ENCODE measurements at places on chromosomes 2 and 18. TPM values are rescaled to one million over a fixed set of nuclear protein-coding genes. Genes with fewer than 3 reads are reported as not detected.

KYNU gene
- 1.4 TPM for polyA plus RNA-seq

DNA sequence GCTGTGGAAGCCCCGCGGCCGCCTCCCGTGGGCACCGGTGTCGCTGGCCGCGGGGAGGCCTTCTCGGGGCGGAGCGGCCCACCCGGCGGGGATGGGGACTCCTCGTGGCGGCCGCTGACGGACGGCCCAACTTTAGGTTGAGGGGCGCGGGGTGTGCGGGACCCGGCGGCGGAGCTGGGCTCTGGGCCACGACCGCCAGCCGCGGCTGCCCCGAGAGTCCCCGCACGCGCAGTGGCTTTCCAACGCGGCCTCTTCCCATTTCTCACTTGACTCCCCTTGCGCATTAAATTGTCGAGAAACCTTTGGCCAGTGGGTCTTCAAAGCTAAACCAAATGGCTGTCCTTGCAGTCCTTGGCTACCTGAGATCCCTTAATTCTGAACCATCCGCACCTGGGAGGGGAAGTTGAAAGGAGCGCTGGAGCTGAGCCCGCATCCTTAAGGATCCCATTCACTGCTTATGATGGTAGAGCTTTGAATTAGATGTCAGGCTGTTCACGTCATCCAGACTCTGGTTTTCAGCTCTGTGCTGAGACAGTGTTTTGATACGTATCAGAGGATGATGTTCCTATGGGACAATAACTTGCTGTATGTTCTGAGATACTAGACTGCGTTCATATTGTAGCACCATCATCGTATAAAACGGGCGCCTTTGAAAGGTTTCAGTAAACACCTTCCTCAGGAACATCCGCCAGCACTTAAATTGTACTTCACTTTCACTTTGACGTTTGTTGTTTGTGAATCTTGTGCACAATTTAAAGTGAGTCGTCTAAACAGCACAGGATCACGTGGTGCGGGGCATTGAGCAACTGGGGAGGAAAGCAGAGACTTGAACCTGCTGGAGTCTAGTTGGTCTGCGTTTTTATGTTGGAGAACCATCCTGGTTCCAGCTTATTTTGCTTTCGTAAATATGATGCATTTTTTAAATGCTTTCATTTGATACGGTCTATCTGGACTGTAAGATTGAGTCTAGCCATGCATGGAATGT is 874 bp downstream of the CLIP4 start:
- peak; percentile 85 for DNase-seq

PER2 gene
- polyA plus RNA-seq: 2.1 TPM

- peak; percentile 95 for DNase-seq
Observed at GRCh38 chr2:75605770-75606529, 40.6 kb upstream of the MRPL19 start.

GPR75 gene
- polyA plus RNA-seq: 2.8 TPM

DNA sequence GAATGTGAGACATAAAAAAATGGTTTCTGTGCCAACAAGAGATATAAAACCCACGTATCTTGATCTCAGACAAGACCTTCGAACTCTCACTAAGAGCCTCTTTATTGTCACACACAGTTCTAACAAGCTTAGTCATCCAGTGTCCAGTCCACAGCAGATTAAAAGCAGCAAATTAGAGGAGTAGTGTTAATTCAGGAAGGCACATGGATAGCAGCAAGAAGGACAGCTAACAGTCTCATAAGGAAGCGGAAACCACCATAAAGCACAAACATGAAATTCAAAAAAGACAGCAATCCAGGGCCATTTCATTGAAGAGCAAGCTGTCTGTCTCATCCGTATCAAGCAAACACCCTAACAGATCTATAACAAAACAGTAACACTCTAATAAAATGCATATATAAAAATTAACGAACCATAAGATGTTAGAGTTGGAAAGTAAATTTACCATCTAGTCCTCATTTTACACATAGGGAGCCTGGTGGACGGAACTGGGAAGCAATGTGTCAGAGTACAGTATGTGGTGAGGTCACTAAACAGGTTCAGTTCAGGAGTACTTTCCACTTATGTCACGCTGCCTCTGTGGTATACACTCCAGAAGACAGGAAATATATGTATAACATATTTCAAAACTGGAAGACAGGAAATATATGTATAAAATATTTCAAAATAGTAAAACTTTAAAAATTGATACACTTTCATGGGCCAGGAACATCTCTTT is 18.3 kb downstream of the AAK1 start:
- DNase-seq: no peak

PRKAG3 gene
- not detected for polyA plus RNA-seq

- no peak for DNase-seq
Observed at GRCh38 chr2:37769551-37769950, 98.1 kb upstream of the CDC42EP3 start.

BMP10 gene
- polyA plus RNA-seq: not detected

DNA sequence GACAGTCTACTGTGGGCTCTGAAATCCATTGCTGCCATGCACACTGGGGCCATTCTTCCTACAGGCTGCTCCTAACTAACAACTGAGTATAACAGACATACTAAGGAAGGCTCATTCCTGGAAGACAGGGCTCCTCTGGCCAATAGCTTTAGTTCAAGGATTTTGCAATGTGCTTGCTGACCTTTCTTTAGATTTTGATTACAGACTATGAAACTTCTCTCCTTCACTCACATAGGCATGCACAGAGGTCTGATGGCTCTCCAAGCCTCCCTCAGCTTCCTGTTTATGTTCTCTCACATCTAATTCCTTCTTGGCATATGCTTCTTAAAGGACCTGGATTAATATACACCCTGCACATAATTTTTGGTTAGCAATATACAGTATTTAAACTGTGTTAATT is 34.4 kb upstream of the ROCK1 start:
- DNase-seq: no peak

DNA sequence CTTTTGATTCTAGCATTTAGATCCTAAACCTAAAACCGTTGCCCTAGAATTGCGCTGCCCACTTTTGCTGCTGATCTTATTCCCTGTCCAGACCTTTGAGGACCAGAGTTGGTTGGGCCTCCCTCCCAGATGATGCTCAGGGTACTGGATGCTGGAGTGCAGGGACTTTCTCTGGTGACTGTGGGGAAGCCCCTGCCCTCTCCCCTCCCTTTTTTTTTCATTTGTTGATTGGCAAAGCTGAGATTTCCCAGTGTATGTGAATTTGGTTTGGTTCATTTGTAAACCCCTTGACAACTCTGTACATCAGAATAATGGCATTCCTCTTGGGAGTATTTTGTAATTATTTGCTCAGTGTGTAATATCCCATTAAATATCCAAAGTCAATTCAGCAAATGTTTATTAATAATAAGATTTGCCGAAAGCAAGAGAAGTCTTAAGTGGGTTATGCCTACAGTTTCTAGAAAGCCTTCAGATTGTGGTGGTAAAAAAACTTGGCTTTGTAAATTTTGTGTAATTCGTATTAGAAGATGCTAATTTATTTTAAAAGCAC is 28.3 kb downstream of the RAB31 start:
- no peak for DNase-seq

GRCh38 chr2:17804358-17804757 is 11.9 kb upstream of the MSGN1 start:
- no peak for DNase-seq

DNA sequence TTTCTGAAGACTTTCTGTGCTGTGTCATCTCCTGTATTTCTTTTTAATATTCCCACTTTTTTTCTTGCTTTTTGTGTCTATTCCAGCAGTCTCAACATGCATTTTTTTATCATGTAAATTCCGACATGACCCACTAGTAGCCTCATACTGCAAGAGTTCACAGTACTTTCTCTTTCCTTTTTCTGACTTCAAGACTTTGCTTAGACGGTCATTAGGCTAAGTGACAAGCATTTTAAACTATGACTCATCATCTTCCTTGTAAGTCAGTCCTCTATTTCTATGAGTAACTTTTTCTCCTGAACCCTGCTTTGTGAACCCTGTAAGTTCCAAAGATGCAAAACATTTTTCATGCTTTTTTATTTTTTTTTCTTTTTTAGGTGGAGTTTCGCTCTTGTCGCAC is 381.2 kb downstream of the TXNL1 start:
- peak; percentile 19 for DNase-seq

GRCh38 chr18:67290421-67290820 is 226.1 kb downstream of the DSEL start:
- DNase-seq: no peak

CSRNP3 gene
- polyA plus RNA-seq: 0.95 TPM

DNA sequence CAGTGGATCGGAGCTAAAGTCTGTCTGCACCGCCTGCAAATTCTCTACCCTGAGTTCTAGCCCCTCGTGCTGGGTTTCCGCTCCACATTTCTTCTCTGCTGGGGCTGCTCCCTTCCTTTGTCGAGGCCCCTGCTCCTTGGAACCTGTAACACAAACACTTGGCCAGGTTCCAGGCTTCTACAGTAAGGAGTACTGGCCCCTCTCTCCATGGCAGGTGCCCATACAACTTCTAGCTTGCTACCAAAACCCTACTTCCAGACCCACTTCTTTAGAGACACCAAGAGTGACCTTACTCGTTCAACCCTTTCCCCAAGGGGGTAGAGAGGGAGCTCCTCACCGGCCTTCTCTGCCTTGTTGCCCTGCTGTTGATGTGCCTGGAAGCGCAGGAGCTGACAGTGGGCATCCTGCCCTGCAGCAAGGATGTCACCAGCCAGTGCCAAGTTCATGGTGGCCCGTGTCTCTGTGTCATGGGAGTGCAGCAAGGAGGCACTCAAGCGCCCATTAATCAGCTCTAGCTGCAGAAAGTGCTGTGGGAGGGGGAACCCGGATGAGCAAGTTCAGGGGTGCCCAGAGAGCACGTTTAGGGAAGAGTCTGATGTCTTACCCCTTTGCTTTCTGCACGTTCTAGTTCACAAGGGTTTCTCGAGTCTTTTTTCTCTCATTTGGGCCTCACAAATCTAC is 1.1 kb downstream of the PREB start:
- no peak for DNase-seq

DNA sequence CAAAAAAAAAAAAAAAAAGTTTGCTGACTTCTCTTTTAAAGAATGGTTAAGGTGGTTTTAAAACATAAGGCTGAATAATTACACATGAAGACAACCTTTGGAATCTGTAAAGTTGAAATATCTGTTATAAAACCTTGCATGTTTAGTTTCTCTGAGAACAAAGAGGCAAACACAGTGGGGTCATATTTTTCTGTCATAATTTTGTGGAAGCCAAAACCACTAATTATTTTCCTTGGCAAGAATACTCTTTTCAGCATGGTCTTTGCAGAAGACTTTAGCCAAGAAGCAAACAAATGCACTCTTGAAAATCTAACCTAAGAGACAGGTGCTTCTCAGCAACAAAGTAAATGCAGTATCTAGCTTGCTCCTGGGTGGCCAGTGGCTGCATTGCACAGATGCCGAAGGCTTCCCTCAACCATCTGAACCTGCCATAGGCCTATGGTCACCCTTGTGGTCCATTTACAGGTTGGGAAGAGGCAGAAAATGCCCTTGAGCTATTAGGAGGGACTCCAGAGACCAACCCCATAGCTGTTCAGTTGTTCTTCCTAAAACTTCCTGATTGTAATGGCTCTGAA is 44.8 kb downstream of the ZAP70 start:
- DNase-seq: no peak

DNA sequence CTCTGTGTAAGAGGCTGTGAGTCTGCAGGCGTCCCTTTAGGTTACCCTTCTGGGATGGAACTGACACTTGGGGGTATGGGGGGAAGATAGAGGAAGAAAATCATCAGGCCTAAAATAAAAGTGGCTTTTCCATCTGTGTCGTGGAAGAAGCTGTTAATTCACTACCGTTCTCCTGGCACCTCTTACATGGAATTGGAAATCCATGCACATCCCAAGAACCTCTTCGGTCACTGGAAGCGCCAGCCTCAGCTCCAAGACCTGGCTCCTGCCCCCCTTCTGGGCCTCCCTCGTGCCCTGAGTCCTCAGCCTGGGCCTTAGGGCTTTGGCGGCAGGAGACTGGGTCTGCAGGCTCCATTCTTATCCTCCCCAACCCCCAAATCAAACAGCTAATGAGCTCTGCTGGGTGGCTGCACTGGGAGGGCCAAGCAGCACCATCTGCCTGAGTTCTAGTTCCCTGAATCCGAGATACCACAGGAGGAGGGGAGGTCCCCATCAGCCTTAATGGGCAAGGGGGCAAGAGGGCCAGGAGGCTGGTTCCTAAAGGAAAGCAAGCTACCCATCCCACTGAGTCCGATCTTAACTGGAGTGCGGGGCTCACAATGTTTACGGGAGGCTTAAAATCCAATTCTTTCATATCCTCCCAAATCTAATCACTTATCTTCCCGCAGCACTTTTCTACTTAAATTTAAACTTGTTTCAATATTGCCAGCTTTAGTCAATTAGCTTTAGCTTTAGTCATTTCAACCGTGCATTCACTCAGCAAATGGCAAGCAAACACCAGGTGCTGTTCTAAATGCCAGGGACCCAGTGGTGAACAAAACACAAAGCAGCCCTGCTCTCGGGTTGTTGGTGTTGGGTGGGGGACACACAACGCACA is 52.8 kb downstream of the FAM178B start:
- no peak for DNase-seq

GRCh38 chr2:7169593-7169992 is 252.4 kb downstream of the RNF144A start:
- no peak for DNase-seq

GRCh38 chr2:205496772-205497171 is 185.5 kb upstream of the NRP2 start:
- DNase-seq: no peak

DNA sequence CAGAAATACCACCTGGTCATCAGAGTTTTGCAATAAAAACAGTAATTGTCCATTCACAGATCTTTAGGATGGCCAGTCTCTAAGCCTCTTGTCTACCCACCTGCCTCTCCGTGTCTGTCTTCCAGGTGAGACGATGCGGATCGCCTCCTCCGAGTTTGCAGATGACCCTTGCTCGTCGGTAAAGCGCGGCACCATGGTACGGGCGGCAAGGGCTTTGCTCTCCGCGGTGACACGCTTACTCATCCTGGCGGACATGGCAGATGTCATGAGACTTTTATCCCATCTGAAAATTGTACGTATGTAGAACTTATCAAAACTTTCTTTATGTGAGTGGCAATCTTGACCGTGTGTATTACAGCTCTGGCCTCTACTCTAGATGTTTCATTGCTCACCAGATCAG is 345.0 kb downstream of the CTNNA2 start:
- no peak for DNase-seq

DNA sequence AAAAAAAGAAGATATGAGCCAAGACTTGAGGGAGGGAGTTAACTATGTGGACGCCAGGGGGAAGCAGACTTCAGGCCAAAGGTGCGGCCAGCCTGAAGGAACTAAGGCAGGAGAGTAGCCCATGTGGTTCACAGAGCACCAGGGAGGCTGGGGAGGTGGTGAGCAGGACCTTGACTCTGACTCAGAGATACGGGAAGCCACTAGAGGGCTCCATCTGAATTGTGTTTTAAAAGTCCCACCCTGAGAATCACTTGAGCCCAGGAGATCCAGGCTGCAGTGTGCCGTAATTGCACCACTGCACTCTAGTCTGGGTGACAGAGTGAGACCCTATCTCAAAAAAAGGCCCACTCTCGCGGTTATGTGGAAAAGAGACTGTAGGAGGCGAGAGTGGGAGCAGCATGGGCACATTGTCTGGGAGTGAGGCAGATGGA is 12.3 kb downstream of the CEP192 start:
- DNase-seq: peak; percentile 48
